SK-N-SH treated with all-trans-retinoic acid at 6 μM for 48 hours (cell line): ENCODE measurements at places on chromosomes 12 and 14.

GRCh38 chr14:30991408-30991807, 34.0 kb upstream of the AP4S1 start:
- no peak for ATAC-seq

GRCh38 chr12:115767916-115768315, 509.6 kb downstream of the MED13L start:
- no peak for ATAC-seq

DNA sequence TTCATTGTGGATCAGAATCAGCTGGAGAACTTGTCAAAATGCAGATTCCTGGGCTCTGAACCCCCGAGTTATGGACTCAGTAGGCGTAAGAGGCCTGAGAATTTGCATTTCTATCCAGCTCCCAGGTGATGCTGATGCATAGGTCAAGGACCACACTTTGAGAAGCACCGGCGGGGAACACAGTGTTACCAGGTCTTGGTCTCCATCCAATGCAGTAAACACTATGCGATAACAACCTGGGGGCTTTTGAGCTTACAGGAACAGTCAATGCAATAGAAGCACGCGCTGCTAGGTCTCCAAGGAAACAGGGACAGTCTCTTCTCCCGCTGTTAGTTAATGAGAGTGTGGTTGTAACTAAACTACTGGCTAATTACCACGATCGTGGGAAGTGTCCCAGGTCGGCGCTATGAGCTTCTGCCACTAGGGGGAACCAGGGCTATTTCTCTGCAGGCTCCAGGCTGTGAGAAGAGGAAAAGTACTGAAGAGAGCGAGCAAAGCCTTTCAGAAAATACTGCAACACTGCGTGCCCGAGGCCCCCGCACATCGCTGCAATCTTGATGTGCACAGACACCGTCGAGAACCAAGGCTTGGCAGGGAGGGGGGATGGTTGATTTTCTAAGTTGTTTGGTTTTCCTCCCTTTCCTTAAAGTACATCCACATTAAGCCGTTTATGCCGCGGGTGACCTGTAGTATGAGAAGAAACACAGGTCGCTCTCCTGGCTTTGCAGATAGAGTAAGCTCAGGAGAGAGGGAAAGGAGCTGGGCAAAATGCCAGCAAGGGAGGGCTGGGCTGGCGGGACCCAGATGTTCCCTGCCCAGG, 52.0 kb upstream of the KCNA1 start:
- peak; percentile 91 for ATAC-seq

DNA sequence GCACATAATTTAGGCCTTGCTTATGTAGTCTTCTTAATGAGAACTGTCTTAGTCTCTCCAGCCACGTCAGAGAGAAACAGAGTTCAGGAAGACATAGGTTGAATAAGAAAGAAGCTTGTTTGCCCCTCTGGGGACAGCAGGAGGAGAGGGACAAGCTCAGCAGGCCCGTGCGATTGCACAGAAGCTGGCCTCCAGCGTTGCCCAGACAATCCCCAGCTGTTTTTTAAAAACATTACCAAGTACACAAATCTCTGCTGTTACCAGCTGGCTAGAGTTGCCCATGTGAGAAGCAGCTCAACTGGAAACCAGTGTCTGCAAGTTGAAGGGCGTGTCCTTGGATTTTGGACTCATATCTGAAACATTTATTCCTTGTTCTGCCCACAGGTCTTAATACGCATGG, 232.6 kb downstream of the EFCAB11 start:
- no peak for ATAC-seq

GRCh38 chr12:59839514-59839913, 243.7 kb downstream of the SLC16A7 start:
- ATAC-seq = no peak

GRCh38 chr14:102866982-102867761, 55.3 kb upstream of the AMN start:
- no peak for ATAC-seq

DNA sequence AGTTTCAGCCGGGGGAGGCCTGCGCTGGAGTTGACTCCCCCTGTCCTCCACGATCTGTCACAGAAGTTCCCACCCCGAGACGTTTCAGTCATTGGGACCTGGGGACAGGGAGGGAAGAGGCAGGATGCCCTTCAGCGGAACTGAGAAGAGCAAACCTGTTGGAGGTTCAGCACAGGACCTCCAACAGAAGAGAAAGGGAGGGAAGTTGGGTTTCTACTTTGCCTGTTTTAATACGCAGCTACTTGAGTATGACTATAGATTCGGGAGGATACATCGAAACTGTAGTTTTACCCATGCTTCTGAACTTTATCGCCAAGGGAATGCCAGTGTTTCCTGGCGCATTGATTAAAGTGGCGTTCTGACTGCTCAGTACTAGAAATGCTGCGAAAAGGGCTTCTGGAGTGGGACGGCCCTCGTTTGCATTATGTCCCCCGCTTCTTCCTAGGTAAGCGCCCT, 2.3 kb upstream of the DUSP6 start:
- no peak for ATAC-seq

DNA sequence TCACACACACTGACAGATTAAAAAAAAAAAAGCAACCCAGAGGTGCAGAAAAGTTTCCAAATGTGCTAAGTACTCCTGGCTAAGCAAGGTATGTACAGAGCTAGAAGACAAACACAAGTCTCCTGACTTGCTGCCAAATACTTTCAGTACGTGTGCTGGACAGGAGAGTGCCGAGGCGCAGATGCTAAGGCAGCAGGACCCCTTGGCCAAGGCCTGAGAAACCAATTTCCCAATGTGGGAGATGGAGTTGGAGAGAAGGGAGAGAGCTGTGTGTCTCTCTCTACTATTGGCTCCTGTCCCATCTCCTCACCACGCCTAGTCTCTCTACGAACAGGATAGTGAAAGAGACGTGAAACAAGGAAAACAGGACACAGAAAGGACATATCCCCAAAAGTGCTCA, 5.3 kb downstream of the SPRYD3 start:
- ATAC-seq = no peak

- ATAC-seq = no peak
Observed at GRCh38 chr14:74569387-74569786, 42.6 kb downstream of the LTBP2 start.
